ENCODE measurements at places on chromosomes 12 and 14.

GRCh38 chr12:69947897-69948296, 122.9 kb downstream of the MYRFL start:
- DNase-seq, result no peak

- DNase-seq, result no peak
These were observed 356.9 kb upstream of the CCDC196 start for GRCh38 chr14:66129224-66129623.

DNA sequence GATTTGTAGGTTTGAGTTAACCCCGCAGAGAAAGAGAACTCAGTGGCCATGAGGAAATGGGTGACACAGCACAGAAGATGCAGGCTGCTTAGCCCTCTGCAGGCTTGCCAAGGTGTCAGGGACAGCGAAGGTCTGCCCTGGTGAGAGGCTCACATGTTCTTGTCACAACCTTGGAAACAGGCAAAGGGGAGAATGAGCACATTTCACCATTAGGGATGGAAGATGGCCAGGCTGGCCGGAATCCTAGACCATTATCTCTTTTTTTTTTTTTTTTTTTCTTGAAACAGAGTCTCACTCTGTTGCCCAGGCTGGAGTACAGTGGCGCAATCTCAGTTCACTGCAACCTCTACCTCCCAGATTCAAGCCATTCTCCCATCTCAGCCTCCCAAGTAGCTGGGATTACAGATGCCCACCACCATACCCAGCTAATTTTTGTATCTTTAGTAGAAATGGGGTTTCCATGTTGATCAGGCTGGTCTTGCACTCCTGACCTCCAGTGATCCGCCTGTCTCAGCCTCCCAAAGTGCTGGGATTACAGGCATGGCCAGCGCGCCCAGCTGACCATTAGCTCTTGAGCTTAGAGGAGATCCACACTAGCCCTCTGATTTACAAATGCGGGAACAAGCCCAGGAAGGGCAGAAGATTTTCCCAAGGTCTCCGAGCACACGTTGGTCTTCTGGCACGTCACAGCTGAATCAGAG, 34.6 kb downstream of the LTBP2 start:
- DNase-seq, result no peak

- no peak for DNase-seq
These were observed 54.6 kb upstream of the OAS1 start for GRCh38 chr12:112852127-112852526.

DNA sequence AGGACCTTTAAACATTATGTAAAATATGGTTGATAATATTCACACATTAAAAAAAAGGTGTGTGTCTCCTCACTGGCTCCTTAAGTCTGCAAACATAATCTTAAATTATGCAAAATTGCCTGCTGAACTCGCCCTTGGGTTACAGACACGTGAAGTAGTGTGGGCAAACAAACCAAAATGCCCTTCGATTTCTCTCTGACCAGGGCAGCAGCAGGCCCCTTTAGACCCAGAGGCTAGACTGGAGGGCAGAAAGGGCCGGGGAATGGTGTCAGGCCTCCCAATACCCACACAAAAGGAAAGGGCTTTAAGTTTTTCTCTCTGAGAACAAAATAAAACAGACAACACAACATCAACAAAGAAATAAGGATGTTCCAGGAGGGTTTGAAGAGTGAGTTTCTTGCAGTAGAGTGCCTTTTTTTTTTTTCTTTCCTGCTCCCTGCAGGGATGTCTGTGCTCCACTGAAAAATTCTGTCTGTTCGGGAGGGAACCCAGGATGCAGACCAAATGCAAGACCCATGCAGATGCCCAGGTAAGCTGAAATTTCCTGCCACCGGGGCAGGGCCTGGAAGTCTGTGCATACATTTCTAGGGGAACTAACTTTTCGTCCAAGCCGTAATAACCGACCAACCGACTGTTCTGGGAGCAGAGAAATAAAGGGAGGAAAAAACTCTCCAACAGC, 1.7 kb downstream of the TBX3 start:
- no peak for DNase-seq

DNA sequence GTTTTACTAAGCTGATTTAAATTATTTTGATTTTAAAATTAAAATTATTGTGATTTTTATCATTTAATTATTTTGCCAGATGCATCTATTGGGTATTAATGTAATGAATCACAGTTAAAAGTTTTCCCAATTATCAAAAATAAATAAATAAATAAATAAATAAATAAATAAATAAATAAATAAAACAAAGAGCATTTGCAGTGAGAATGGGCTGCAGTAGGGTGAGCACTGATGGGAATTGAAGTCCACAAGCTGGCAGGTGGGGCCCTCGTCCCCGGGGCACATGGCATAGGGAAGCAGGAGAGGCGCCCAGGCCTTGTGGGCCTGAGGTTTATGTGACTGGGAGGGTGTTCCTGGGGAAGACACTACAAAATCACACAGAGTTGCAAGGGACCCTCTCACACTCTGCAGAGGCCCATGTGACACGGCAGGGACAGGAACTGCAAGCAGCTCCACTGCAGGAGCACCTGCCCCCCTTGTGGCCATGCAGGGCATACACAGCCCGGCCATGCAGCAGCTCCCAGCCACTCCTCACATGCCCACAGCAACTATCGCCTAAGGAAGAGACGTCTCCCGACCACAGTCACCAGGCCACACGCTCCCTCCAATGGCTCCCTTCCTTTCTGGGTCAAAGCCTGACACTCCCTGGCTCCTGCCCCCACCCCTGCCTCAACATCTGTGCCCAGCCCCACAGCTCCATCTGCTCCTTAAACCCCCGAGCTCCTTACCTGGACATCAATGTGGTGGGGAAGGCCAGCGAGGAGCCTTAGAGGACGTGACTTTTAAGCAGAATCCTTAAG, 256.3 kb upstream of the SFSWAP start:
- DNase-seq, result no peak

GRCh38 chr12:13503094-13503835, 306.7 kb downstream of the EMP1 start:
- DNase-seq, result no peak

- DNase-seq, result no peak
These were observed 65.0 kb downstream of the CDK17 start for GRCh38 chr12:96335270-96335669.

DNA sequence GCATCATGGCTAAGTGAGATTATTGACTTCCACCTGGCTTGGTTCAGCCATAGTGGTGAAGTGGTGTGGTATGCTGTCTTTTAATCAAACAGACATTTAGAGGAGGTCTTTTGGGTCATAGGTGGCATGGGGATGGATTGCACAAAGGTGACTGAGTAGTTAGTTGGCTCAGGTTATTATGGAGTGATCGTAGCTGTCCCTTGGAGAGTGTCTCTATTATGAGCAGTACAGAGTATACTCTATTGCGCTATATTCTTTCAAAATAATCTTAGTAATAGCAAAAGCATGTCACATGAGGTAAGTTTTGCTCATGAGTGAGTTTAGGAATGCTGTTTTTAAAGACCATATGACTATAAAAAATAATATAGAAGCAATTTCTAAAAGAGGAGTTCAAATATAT, 60.4 kb downstream of the RASSF8 start:
- DNase-seq, result no peak

DNA sequence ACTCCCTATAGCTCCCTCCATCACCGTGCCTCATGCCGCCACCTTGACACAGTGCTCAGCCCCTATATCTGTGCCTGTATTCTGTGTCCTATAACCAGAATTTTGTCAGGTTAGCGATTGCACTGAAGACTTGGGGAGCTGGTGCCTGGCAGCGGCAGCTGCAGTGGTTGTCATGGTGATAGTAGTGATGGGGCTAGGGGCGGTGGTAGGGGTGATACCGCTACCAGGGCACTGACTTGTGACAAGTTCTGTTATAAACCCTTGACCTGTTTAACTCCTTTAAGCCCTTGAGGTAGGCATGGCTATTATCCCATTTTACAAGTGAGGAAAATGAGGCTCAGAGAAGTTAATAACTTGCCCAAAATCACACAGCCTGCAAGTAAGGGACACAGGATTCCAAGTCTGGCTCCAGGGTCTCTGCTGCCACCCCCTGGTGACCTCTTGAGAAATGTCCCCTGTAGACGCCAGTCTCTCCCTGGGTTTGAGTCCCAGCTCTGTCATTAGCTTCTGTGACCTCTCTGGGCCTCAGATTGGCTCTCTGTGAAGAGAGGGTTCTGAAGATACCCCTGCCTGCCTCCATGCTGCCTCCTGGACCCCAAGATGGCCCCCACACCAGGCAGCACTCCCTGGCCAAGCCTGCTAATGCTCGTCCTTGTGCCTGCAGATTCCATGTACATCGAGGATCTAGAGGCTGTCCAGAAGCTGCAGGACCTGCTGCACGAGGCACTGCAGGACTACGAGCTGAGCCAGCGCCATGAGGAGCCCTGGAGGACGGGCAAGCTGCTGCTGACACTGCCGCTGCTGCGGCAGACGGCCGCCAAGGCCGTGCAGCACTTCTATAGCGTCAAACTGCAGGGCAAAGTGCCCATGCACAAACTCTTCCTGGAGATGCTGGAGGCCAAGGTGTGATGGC, 121.9 kb downstream of the ESRRB start:
- no peak for DNase-seq

DNA sequence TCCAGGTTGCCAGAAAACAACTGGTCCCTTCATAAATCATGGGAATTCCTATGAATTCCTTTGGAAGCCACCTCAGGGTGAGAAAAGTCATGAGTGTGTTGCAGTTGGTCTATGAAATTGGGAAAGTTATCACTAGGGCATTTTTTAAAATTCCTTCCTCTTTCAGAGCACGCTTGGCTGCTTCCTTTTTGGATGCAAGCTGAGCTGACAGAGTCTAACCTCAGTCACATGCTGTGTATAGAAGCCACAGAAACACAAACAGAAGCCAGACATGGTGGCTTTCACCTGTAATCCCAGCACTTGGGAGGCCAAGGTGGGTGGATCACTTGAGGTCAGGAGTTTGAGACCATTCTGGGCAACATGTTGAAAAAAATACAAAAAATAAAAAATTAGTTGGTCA, 21.7 kb upstream of the HELB start:
- DNase-seq, result no peak

DNA sequence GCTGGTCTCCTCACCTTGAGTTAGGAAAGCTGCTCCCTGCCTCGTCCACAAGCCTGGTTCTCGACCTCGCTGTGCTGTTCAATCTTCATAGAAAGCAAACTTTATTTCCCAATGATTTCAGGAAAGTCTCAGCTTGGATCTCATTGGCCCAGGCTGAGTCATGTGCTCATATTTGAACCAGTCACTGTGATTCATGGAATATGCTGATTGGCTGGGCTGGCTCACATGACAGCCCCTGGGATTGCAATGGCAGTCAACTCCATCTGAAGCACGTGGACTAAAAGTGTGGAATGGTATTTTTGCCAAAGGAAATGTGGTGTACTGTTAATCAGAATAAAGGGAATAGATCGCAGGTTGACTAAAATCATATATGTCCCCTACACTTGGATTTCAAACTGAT, 396.6 kb downstream of the AACS start:
- DNase-seq, result no peak

GRCh38 chr12:125029761-125030358, 35.4 kb upstream of the AACS start:
- DNase-seq, result no peak

DNA sequence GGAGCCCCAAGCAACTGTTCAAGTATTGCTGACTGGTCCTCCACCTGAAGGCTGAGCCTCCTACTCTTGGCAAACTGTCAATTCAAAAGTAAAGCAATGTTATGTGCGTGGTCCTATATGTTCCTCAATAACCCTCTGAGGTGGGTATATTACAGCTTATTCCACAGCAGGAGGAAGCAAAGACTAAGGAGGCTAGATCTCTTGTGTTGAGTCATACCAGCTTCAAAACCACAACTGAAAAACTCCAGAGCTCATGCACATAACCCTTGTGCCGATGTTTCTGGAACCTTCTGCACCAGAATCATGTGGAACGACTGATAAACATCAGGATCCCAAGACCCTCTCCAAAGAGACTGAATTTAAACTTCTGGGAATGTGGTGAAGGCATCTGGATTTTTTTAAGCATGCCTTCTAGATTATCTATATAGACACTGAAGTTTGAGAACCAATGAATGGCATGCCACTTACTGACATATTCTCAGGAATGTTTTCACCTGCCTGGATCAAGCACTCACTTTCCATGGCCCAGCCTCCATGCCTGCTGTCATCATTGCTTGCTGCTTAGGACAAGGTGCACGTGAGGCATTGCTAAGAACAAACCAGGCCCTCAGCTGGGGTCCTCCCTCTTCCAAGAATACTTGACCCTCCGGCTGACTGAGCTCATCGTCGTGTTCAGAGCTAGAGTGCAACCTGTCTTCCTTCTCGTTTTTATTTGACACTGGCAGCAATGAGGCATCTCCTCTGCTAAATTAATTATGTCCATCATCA, 194.7 kb downstream of the BCL11B start:
- DNase-seq, result no peak

- DNase-seq, result no peak
These were observed 824 bp downstream of the TBK1 start for GRCh38 chr12:64452559-64453329.

DNA sequence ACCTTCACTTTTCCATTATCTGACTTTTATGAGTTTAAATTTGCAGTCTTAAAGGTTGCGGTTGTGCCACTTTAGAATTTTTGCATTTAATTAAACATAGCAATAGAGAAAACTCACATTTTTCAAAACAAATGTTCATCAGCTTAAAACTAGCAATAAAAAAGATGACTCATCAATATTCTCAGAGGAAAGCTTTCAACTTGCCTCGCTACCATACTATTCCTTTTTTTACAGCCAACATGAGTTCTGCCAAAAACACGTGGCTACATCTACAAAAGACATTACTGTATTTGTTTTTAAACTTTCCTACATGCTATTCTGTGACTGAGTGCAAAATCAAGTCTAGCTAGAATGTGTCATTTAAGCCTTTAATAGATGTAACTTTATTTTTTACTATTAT, 497.1 kb downstream of the RPS29 start:
- DNase-seq, result no peak

DNA sequence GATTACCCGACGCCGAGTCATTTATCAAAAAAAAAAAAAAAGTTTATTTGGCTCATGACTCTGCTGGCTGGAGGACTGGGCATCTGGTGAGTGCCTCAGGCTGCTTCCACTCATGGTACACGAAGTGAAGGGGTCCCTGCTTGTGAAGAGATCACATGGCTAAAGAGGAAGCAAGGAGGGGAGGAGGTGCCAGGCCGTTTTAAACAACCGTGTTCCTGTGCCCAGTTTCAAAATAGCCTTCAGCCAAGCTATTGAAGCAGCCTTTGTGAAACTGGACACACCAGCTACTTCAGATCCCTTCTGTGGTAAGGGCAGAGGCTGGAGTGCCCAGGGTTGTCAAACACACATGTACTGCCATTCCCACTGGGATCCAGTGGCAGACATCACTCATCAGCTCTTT, 7.6 kb downstream of the POP5 start:
- no peak for DNase-seq

DNA sequence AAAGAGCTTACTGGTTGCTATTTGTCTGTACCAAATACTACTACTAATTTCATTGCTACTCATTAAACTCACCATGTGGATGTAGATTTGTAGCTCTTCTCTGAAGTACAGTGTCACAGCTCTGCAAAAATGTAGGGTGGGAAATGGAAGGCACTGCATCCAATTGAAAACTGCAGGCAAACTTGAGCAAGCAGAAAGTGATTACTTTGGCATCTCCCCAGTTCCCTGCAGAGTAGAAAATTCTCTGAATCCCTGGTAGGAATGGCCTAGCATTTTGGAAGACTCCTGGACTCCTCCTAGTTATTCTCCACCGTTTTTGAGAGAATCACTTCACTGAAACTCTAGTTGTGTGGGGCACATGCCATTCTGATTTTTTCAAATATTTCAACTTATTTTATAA, 239.1 kb downstream of the DIO2 start:
- DNase-seq, result no peak
